Activated T-cell treated with anti-CD3 and anti-CD28 coated beads, Interleukin-2, amount 50 U/mL, for 48 hours (primary cell): ENCODE measurements at places on chromosomes 12 and 14.

GRCh38 chr14:58408681-58409215 is 13.0 kb downstream of the TOMM20L start:
- no peak for DNase-seq

- DNase-seq: no peak
Measured at GRCh38 chr14:96826818-96827217, 29.6 kb downstream of the VRK1 start.

GRCh38 chr14:101040538-101041442 is 137.3 kb upstream of the RTL1 start:
- DNase-seq: no peak

GRCh38 chr12:47896633-47897032 is 8.2 kb downstream of the VDR start:
- DNase-seq: no peak
